ENCODE measurements at places on chromosomes 5 and 9.
A peak's percentile ranks its signal among the peaks of the same experiment; 100 is the strongest.

GRCh38 chr9:84711936-84712335, 42.4 kb downstream of the NTRK2 start:
- peak; percentile 96 for DNase-seq

- DNase-seq, result no peak
Measured at GRCh38 chr5:57232293-57233033, 58.6 kb downstream of the GPBP1 start.

DNA sequence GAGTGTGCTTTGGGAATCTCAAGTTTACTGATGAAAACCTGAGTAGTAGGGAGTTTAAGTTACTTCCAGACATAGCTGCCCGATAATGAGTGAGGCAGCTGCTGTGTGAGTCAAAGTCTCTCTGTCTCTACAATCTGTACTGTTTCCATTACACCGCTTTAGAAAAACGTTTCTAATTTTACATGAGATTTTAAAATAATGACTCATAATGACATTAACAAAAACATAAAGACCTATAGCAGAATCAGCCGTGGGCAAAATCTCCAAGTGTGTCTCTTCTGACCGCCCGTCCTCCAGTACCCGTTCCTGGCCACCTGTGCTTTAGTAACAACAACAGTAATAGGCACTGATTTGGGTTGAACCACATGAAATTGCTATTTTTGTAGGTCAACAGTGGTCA, 69.6 kb upstream of the PRRC1 start:
- no peak for DNase-seq

- no peak for DNase-seq
Measured at GRCh38 chr9:132486706-132487350, 76.8 kb downstream of the CFAP77 start.

DNA sequence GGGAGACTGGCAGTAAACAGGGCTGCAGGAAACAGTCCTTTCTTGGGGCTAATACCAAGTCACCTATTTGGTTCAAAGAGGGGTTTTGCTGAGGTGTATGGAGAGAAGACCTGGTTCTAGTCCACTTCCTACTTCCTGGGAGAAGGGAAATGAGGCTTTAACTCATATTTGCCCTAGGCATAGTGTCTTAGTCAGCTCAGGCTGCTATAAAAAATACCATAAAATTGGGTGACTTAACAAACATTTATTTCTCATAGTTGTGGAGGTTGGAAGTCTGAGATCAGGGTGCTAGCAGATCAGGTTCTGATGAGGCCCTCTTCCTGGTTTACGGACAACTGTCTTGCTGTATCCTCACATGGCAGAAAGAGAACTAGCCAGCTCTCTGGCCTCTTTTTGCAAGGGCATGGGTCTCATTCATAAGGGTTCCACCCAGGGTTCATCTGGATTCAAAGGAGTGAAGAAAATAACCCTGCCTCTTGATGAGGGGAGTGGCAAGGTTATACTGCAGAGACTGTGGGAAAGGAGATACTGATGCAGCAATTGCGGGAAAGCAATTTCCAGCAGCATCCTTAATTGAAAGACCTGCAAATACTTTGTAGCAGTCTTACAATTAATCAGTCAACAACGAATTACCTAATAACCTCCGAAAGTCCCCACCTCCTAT, 40.5 kb downstream of the ANKDD1B start:
- no peak for DNase-seq

GRCh38 chr5:94433397-94434163, 184.8 kb downstream of the KIAA0825 start:
- peak; percentile 16 for DNase-seq

- DNase-seq, result no peak
Measured at GRCh38 chr5:174300941-174301761, 255.6 kb downstream of the NSG2 start.

- DNase-seq, result no peak
Measured at GRCh38 chr5:118533156-118533555, 455.2 kb downstream of the DTWD2 start.

DNA sequence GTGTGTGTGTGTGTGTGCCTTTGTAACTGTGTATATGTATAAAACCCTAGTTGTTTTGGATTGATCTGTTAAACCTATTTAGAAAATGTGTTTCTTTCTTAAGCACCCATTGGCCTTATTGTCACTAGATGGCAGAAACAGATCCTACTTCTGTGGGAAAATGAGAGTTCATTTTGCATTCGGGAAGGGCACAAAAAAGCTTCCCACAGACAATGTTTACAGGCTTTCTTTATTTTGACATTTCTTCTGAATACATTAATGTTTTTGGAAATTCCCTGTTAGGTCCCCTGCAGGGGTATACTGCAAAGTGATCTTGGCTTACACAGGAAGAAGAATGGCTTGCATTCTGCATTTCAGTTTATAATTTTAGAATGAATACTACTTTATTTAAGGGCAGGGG, 481.8 kb upstream of the ARRDC3 start:
- DNase-seq, result no peak

- DNase-seq, result no peak
Measured at GRCh38 chr5:38069360-38069759, 189.0 kb upstream of the EGFLAM start.

DNA sequence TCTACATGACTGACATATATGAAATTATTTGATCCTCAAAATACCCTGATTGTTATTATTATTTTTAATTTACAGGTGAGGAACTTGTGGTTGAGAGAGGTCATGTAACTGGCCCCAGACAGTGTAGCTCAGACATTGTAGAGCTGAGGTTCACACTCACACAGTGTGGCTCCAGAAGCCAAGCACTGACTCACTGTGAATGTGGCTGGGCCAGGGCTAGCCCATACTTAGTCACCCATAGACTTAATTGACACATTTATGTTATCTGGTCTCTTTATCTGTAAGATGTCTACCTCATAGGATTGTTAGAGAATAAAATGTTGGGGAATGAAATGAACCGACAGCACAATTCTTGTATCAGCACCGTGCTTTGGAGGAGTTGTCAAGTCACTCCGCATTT, 24.9 kb upstream of the CCDC112 start:
- no peak for DNase-seq

DNA sequence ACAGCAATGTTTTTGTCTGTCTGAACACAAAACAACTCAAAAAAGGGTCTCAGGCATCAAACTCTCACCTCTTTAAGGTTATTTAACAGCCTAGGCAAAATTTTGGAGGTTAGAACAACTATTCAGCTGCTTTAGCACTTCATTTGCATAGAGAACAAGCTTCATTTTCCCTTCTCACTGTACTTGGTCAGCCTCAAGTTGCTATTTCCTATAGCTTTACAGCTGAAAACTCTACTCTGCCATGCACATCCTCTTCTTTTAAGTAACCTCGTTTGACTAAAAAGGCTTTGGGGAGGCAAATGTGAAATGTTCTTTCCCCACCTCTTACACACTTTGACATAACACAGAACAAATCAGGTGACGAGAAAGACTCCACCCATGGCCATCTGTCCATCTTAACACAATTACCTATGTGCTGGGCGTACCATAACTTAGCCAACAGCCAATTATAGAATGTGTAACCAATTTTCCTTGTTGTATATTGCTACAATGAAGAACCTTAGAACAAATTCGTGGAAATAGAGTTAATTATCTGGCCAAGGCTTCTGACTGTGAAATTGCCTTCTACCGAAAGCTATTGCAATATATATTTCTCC, 195.7 kb downstream of the DCP2 start:
- no peak for DNase-seq

DNA sequence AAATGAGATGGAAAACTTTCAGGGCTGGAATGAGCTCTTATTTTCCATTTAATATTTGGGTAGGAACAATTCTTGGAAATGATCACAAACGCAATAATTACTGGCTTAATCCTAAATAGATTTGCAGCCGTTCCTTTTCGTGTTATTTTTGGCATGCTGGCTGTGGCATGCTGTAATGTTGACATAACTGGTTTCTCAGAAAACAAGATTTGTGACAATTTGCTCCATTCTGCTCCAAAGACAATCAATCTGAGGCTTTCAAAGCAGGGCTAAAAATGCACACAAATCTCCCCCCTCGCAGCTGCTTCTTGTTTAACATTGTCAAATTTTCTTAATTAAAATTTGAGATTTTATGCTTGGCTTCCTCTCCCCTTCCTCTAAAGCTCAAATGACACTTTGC, 151.2 kb downstream of the TTC39B start:
- no peak for DNase-seq

- peak; percentile 44 for DNase-seq
Measured at GRCh38 chr5:61389609-61390008, 57.6 kb downstream of the ZSWIM6 start.

GRCh38 chr5:111748304-111748763, 8.7 kb downstream of the NREP start:
- no peak for DNase-seq

DNA sequence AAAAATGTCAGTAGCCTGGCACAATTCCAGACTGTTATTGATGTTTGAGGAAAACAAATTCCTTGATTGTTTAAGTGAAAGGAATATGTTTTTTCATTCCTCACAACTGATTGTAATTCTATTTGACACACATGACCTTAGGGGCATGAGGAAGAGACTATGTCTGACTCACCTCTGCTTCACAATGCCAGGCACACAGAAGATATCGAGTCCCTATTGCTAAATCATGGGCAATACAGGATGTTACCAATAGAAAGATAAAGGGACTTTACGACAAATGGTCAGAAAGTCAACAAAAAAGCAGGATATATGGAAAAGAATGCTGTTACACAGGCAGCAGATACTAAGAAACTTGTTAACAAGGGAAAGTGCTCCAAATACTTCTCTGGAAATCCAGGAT, 1903.5 kb downstream of the EFNA5 start:
- DNase-seq, result no peak

GRCh38 chr9:129109537-129109903, 1.1 kb downstream of the CRAT start:
- DNase-seq, result no peak

DNA sequence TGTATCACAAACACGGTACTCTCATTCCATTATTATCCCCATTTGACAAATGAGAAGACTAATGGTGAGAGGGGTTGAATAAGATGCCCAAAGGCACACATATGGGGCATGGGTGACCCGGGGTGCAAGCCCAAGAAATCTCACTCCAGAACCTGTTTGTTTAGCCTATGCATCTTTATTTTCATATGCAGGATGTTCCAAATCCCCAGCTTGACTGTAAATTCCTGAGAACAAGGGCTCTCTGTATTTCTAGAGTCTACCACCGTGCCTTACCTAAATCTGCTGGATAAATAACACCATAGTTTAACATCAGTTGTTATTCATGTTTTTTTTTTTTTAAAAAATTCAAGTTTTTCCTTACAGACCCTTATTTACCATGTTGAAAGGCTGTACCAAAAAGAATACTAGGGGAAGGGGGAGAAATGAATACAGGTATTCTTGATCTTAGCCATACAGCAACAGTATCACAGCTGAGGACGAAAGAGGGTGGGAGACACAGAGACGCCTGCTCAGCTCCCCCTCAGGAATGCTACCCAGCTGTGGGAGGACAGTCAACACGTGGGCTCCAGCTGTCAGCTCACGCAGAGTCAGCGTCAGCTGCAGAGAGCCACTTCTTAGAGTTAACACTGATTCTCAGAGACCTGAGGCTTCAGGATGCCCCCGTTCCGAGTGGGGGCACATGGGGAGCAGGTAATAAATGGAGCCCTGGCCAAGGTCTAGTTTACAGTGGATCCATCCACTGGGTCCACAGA, 86.6 kb downstream of the MED27 start:
- DNase-seq, result no peak

DNA sequence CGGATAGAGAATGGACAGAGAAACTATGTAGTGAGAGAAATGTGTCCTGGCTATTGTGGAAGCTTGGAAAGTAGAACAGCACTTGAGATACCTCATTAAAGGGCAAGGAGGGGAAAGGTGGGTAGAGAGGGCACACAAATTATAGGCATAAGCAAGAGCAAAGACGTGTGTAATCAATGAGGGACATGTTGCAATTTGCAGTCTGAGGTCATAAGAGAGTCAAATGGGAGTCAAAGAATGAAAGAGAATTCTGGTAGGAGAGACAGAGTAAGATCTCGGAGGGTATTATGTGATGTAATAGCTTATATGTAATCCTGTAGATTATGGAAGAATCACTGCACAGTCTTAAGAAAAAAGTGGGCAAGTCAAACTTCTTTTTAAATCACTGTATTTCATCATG, 312.0 kb upstream of the RGMB start:
- DNase-seq, result no peak

GRCh38 chr9:91074866-91075265, 273.2 kb downstream of the SYK start:
- DNase-seq, result no peak

- no peak for DNase-seq
Measured at GRCh38 chr9:93116072-93116961, 17.7 kb downstream of the NINJ1 start.

DNA sequence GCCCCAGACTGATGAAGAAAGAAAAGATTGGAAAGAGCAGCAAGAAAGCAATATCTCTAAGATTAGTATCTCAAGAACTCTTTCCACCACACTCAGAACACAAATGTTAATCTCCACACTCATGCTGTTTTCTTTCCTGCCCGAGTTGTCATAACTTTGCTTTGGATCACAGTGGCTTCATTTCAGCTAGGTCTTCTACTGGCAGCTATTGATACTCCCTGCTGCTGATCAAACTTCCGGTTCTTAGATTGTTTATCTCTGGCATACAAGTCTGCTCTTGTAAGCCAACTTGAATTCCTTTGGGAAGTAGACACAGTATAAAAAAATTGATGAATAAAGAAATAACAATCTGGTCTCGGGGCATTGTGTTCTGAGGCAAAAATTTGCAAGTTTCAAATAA, 77.7 kb upstream of the SPEF2 start:
- DNase-seq, result no peak

- DNase-seq, result no peak
Measured at GRCh38 chr5:16120579-16120978, 59.0 kb downstream of the MARCHF11 start.

DNA sequence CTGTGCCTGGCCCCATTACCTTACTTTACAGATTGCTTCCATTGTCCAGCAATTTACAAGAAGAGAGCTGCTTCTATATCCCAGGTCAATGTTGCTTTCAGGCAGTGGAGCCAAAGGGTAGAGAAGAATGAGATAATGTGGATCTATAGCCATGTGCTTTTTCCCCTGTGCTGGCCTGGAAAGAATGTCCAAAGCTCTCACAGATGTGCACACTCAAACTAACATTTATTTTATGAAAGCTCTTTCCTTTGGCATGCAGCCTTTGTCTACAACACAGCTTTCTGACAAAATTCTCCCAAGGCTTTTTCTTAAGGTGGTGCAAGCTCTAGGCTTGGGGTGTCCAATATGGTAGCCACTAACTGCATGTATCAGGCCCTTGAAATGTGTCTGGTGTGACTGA, 217.3 kb downstream of the LRRC70 start:
- DNase-seq, result no peak

All from foreskin melanocyte (primary cell).